ENCODE measurements at places on chromosomes 1 and 21. TPM values are rescaled to one million over a fixed set of nuclear protein-coding genes. Genes with fewer than 3 reads are reported as not detected.

Gene TMEM69
- 10.3 TPM for total RNA-seq

Gene CCT3
- 39.1 TPM for total RNA-seq

Gene OLIG2
- not detected for total RNA-seq

Gene SEMA4A
- total RNA-seq: 2.6 TPM

Gene DISC1
- total RNA-seq: 1.9 TPM

Gene CFAP74
- not detected for total RNA-seq

Gene RNF186
- 117 TPM for total RNA-seq

DNA sequence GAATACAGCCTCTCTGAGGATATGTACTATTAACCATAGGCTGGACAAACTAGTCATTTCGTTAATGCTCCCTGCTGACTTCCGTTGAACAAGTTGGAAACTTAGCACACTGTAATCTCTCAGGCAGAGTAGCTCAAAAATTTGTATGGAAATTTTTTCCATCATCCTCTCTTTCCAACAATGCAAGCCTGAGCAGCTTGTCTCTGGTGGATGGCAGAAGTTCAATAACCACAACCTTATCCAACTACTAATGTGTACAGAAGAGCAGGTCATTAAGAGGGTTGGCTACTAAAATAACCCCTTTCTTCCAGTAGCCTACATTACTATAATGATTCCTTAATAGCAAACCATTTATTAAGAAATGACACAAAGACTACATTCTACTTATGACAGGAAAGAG lies 262.3 kb downstream of the NFIA start:
- no peak overlapping the region for H3K27ac ChIP-seq
- no peaks in the 10 kb centered on the region for H3K27me3 ChIP-seq
- H3K36me3 ChIP-seq: no peaks in the 10 kb centered on the region
- H3K4me3 ChIP-seq: no peak overlapping the region
- peaks cover 4% of the 10 kb centered on the region for H3K4me1 ChIP-seq

DNA sequence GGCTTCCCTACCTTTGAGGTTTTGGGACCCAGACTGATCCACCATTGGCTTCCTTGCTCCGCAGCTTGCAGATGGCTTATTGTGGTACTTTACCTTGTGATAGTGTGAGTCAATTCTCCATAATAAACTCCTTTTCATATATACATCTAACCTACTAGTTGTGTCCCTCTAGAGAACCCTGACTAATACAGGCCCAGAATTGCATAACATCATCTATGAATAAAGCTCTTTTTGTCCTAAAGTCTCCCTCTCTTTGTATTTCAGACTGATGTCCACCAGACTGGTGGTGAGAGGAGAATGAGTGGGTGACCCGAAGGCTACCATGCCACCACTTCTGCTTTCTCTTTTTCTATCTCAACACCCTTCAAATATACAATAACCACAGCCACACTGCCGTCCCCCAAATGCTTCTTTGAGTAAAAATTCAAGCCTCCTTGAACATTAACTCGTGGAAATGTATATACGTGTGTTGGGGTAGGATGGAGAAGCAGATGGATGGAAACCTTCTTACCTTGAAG lies 265.7 kb downstream of the PTBP2 start:
- H3K4me1 ChIP-seq: no peaks in the 10 kb centered on the region
- H3K27me3 ChIP-seq: no peaks in the 10 kb centered on the region
- DNase-seq: no peak
- no peaks in the 10 kb centered on the region for H3K36me3 ChIP-seq
- H3K4me3 ChIP-seq: no peak overlapping the region

DNA sequence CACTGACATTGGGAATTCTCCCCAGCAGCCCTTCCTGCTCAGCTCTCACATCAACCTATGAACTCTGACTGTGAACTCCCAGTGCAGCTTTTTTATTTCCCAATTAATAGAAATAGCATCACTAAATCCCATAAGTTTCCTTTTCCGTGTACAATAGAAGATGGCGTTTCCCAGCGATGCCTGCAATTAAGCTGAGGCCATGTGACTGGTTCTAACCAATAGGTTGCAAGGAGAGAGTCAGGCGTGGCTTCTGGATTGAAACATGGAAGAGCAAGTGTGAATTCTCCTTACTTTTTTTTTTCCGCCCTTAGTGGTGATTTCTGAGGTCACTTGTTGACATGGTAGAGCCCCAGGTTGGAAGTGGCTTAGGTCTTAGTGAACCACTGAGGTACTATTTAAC lies 59.0 kb upstream of the IGSF5 start:
- DNase-seq: no peak
- H3K27me3 ChIP-seq: no peaks in the 10 kb centered on the region
- no peak overlapping the region for H3K27ac ChIP-seq
- no peaks in the 10 kb centered on the region for H3K36me3 ChIP-seq
- H3K4me3 ChIP-seq: no peak overlapping the region

- DNase-seq: no peak
- H3K4me1 ChIP-seq: no peaks in the 10 kb centered on the region
- H3K27ac ChIP-seq: peak overlapping the region; percentile 11
- H3K27me3 ChIP-seq: no peaks in the 10 kb centered on the region
These were observed 71.2 kb upstream of the RGL1 start for GRCh38 chr1:183733715-183734114.

DNA sequence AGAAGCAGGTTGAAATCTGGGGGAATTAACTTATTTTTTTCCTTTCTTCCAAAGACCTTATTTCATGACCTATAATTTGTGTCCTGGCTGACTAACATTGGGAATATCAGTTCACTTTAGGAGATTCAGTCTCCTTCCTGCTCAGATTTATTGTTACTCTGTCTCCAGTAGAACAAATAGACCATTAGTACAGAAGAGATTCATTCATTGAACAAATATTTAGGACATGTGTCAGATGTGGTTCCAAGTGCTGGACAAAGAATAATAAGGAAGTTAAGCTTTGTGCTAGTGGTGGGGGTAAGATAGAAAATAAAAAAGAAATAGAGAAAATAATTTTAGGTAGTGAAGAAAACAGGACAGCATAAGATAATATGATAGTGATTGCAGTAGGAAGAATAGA lies 20.3 kb downstream of the ZMYM4 start:
- no peak overlapping the region for H3K4me3 ChIP-seq
- no peak for DNase-seq
- H3K4me1 ChIP-seq: peaks cover 9% of the 10 kb centered on the region
- peaks cover 4% of the 10 kb centered on the region for H3K36me3 ChIP-seq

DNA sequence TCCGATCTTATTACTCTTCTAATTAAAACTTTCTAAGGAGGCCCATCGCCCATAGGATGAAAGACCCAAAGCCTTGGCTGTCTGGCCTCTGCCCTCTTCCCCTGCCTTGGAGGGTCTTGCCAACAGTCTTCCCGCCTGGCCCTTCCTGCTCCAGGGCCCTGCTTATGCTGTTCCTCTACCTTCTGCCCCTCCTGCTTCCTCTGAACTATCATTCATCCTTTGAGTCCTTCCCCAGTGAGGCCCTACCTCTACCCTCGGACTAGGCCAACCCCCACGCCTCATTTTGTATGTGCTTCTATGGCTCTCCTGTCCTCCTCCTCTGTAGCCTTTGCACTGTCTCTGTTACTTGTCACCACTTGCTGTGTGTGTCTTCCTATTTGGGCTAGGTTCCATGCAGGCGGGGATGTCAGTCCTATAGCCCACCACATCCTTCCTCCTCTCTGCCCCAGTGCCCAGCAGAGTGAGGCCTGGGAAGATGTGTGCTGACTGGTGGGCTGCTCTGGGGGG lies 5.4 kb downstream of the RUSC1 start:
- H3K27me3 ChIP-seq: no peaks in the 10 kb centered on the region
- peak overlapping the region; percentile 96 for H3K4me3 ChIP-seq
- no peak for DNase-seq
- H3K36me3 ChIP-seq: peaks cover 50% of the 10 kb centered on the region
- H3K27ac ChIP-seq: peak overlapping the region; percentile 98
- peaks cover 34% of the 10 kb centered on the region for H3K4me1 ChIP-seq

GRCh38 chr1:11690397-11691301 lies 861 bp upstream of the DRAXIN start:
- H3K27me3 ChIP-seq: peaks cover 57% of the 10 kb centered on the region
- peaks cover 36% of the 10 kb centered on the region for H3K4me1 ChIP-seq
- no peaks in the 10 kb centered on the region for H3K36me3 ChIP-seq
- H3K4me3 ChIP-seq: peak overlapping the region; percentile 46
- no peak overlapping the region for H3K27ac ChIP-seq

GRCh38 chr1:39933956-39934941 lies 20.7 kb upstream of the MFSD2A start:
- DNase-seq: peak; percentile 73
- H3K27ac ChIP-seq: peak overlapping the region; percentile 76
- H3K4me1 ChIP-seq: no peaks in the 10 kb centered on the region
- H3K36me3 ChIP-seq: no peaks in the 10 kb centered on the region
- H3K4me3 ChIP-seq: no peak overlapping the region

- peak overlapping the region; percentile 60 for H3K27ac ChIP-seq
- no peak for DNase-seq
- H3K27me3 ChIP-seq: no peaks in the 10 kb centered on the region
- peaks cover 58% of the 10 kb centered on the region for H3K4me1 ChIP-seq
- peak overlapping the region; percentile 15 for H3K4me3 ChIP-seq
- no peaks in the 10 kb centered on the region for H3K36me3 ChIP-seq
These were observed 3.9 kb downstream of the LAMB3 start for GRCh38 chr1:209648346-209648745.

DNA sequence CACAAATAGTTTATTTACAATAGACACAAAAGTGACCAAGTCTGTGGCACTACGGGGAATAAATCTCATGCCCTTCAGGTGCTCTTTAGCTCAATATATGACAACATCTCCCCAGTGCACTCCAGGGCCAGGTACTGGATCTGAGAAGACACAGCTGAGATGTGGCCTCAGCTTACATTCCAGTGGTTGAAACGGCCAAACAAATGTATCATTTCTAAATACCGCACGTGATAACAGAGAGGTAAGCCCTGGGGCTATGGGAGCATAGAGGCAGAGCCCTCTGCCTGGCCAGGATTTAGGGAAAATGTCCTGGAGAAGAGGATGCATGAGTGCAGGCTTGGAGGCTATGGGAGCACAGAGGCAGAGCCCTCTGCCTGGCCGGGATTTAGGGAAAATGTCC lies 630.5 kb downstream of the SMYD3 start:
- no peak overlapping the region for H3K27ac ChIP-seq
- H3K4me3 ChIP-seq: no peak overlapping the region
- no peaks in the 10 kb centered on the region for H3K36me3 ChIP-seq
- peaks cover 25% of the 10 kb centered on the region for H3K4me1 ChIP-seq
- H3K27me3 ChIP-seq: no peaks in the 10 kb centered on the region

DNA sequence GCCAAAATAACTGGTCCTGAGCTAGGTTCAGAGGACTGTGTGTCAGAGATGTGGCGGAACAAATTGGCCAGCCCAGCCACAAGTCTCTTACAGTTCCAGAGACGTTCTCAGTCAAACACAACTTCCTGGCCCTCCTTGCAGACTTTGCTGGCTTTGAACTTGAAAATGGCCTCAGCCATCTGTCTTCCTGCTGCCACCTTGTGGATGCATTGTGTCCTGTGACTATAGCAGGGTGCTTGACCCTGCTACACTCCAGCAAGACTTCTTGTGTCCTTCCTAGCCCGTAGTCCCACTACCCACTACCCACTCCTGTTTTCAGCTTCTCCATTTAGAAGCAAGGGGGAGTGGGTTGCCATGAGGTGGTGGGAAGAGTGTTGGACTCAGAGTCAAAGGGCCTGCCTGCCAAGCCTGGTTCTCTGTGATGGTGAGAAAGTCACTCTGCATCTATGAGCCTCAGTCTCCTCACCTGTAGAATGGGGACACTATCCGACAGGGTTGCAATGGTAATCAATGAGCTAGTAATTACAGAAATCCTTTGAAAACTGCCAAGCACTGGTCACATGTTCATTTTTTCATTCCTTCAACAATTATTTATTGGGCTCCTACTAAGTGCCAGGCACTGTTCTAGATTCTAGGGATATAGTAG lies 109.9 kb downstream of the IGSF21 start:
- H3K36me3 ChIP-seq: no peaks in the 10 kb centered on the region
- H3K27me3 ChIP-seq: peaks cover 40% of the 10 kb centered on the region
- no peaks in the 10 kb centered on the region for H3K4me1 ChIP-seq
- peak; percentile 14 for DNase-seq
- no peak overlapping the region for H3K27ac ChIP-seq

DNA sequence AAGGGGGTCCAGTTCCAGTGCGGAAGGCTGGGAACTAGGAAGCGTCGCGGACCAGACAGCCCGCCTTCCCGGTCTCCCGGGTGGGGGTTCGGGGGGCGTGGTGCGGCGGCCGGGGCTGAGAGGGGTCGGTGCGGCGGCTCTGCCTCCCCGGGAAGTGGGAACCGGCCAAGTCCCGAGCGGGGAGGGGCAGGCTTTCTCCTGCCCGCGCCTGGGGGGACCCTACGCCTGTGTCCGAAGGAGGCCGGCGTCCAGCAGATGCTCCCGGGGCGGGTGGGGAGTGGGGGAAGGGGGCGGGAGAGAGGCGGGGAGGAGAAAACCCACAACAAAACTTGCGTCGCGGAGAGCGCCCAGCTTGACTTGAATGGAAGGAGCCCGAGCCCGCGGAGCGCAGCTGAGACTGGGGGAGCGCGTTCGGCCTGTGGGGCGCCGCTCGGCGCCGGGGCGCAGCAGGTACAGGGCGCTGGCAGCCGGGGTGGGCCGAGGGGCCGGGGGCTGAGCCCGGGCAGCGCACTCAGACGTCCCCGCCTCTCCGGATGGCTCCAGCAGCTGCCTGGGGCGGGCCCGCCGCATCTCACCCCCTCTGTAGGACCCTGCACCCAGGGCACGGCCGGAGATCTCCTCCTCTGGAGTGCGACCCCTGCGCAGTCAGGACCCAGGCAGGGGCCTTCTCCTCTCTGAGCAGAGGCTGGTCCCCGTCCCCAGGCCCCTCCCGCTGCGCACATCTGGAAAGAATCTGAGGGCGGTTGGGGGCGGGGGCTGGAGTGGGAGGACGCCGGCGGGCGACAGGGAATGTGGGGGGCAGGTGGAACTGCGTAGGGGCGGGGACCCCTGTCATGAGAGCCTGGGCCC lies at the start of gene PODN:
PODN (plus strand) TSS at position 355 of the 849 bp plus-strand sequence. CDS start 7,643 bp downstream, outside the sequence.
- peak; percentile 78 for DNase-seq
- peaks cover 56% of the 10 kb centered on the region for H3K4me1 ChIP-seq
- no peaks in the 10 kb centered on the region for H3K36me3 ChIP-seq
- peak within 1 kb of the TSS; percentile 72 for H3K27ac ChIP-seq

DNA sequence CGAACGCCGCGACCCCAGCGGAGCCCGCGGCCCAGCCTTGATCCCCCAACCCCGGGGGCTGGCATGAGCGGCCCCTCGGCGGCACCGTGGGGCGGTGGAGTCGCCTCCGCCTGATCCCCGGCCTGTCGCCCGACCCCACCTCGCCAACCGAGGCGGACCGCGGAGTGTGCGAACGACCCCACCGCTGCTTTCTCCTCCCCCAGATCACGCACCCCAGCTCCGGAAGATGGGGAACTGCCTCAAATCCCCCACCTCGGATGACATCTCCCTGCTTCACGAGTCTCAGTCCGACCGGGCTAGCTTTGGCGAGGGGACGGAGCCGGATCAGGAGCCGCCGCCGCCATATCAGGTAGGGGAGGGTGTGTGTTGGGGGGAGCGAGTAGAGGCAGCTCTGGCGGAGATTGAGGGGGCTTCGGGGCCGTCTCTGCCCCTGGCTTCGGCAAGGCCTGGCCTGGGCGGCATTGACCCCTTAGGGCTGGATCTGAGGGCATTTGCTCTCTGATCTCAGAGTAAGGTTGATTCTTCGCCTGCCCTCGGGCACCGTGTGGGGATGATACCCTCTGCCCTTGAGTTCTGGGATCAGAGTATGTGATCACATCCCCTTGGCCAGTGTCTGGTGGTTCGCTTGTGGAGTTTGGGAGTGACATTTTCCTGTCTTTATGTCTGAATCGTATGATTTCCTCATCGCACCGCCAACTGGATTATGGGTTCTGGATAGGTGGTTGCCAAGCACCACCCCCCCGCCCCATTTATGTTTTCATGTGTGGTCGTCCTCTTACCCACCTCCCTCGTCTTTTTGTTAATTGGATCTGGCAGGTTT lies 668 bp downstream of the RNF11 start:
- peak overlapping the region; percentile 98 for H3K27ac ChIP-seq
- H3K4me3 ChIP-seq: peak overlapping the region; percentile 86
- no peaks in the 10 kb centered on the region for H3K27me3 ChIP-seq

Measured in stomach (tissue), 19 donors.